ENCODE measurements at places on chromosomes 12 and 14. TPM values are rescaled to one million over a fixed set of nuclear protein-coding genes. Genes with fewer than 3 reads are reported as not detected.

GRCh38 chr12:75955251-75955650 lies 76.3 kb downstream of the PHLDA1 start:
- no peak for DNase-seq

DNA sequence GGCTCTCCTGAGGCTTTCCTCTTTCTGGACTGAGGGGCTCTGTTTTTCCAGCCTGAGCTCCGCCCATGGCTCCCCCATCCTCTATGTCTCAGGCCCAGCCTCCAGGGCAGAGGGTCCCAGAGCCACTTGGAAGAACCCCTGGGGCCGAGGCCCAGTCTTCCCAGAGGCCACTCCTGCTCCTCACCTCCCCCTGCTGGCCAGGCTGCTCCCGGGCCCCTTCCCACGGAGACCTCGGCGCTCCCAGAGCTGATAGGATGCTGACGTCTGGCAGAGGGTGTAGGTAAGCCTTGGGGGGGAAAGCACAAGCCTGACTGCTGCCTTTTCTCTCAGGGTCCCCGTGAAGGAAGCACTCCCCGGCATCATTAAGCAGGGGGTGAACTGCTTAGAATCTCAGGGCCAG lies 51.4 kb downstream of the ERH start:
- DNase-seq: no peak

- no peak for DNase-seq
Observed at GRCh38 chr14:44812672-44813071, 149.1 kb downstream of the KLHL28 start.

- no peak for DNase-seq
Observed at GRCh38 chr12:913919-914698, 35.4 kb downstream of the RAD52 start.

TUNAR gene
- total RNA-seq: not detected
